AML-193 (cell line): ENCODE measurements at places on chromosomes 4 and X.

- DNase-seq = no peak
These were observed 109.5 kb upstream of the ADRA2C start for GRCh38 chr4:3656416-3657356.

DNA sequence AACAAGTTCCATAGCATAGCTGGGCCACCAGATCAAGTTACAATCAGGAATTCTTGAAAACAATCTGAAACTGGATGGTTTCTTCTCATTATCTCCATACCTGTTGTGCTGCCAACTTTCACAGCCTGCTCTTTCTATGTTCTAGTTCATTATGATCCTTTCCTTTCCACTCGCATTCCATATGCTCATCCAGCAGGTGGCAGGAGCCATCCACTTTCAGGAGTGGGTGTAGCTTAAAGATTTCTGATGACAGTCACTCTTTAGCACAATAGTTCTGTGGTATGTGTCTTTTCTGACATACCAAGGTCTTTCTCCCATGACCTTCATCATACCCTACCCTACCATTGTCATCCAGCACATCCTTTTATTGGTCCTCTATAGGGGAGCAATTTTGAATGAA lies 46.4 kb downstream of the PAGE2 start:
- DNase-seq = no peak

GRCh38 chrX:9781941-9782340 lies 4.3 kb upstream of the SHROOM2 start:
- DNase-seq = no peak

GRCh38 chr4:47469951-47470350 lies 6.4 kb upstream of the COMMD8 start:
- no peak for DNase-seq

DNA sequence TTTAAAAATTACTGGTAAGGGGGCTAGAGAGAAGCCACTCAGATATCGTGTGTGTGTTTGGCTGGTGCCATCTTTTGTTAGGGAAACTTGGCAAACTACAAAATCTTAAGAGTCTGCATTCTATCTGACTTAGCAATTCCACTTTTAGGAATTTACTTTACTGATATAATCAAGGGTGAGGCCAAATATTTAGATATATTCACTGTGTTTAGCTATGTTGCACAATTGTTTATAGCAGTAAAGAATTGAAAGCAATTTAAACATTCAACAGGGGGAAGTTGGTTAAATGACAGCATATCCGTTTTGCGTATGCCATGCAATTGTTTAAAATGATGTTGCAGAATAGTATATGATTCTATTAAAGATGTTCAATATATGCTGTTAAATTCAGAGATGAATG lies 6.4 kb upstream of the HERC3 start:
- no peak for DNase-seq

- no peak for DNase-seq
These were observed 144.8 kb upstream of the PLAC1 start for GRCh38 chrX:134803060-134803459.

GRCh38 chrX:123859409-123859845 lies 426 bp upstream of the XIAP start:
- peak; percentile 57 for DNase-seq

DNA sequence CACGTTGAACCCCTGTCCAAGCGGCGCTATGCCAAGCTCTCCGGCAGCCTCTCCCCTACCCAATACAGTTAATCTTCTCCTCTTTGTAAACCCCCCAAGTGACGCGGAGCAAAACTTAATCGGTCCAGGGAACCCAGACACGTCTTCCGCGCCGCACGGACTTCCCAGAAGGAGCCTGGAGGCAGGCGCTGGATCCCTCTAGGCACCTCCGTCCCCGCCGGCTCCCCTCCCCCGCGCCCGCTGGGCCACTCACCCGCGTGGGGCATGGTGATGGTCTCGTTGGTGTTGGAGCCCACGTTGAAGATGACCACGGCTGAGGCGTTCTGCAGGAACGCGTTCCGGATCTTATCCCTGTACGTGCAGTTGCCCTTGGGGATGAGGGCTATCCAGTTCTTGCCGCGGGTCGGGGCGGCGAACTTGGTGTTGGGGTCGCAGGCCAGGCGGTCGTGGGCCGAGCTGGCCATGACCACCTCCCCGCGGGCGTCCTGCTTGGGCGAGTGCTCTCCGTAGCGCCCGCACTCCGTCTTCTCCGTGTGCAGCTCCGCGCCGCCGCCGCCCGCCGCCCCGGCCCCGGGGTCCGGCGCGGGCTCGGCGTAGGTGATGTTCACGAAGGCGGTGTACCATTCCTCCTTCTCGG lies 1.1 kb downstream of the RNF150 start:
- no peak for DNase-seq

- no peak for DNase-seq
These were observed 497.5 kb upstream of the IGFBP7 start for GRCh38 chr4:57607566-57608180.

- DNase-seq = no peak
These were observed 20.3 kb upstream of the AMBN start for GRCh38 chr4:70571772-70572171.

DNA sequence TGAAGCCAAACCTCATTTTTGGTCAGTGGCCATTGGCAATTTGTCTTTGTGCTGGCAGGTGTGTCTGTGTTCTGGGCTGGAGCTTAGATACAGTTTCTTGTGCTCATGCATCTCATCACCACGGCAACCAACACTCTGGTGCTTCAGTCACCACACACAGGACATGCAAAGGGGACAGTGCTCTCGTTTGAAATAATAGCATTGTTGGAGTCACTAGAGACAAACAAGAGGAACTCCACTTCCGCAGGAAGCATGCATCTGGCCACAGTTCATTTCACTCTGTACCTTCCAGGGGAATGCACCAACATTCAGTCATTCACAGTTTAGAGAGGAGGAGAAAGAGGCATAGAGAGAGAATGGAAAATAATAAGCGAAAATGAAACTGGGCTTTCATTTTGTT lies 267.4 kb downstream of the ANK2 start:
- DNase-seq = no peak

GRCh38 chrX:39808471-39808917 lies 289.3 kb downstream of the BCOR start:
- no peak for DNase-seq

- DNase-seq = no peak
These were observed 74.3 kb upstream of the MSANTD1 start for GRCh38 chr4:3174371-3175338.
